ENCODE measurements at places on chromosomes 2 and 18.

- no peak for DNase-seq
Observed at GRCh38 chr2:178704876-178705275, 102.3 kb downstream of the TTN start.

- DNase-seq: no peak
Observed at GRCh38 chr2:147398996-147399395, 445.8 kb upstream of the ACVR2A start.

DNA sequence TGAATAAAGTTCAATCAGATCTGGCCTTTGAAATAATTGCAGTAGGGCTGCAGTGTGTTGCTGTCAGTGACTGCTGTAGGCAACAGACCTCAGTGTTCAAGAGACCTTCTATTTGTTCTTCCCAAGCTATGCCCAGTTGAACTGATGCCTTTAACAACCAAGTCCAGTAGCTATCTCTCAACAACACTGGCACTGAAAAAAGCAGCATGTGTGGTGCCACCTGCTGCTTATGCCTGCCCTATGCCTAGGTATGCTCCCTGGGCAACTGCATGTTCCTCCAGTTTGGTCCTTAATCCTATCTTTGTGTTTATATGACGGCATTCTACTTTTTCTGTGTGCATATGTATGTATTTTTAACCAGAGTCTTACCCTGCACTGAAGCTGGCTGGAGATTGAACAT is 523.9 kb upstream of the MEX3C start:
- no peak for DNase-seq

GRCh38 chr2:5690286-5690685 is 1.9 kb upstream of the SOX11 start:
- no peak for DNase-seq

Measured in NCI-H187 treated with DMSO at 0.1 percent for 48 hours (cell line).